H1 (cell line): ENCODE measurements at places on chromosomes 12 and 14.

GRCh38 chr12:49901026-49901425 is 2.7 kb downstream of the FAIM2 start:
- DNase-seq: no peak

DNA sequence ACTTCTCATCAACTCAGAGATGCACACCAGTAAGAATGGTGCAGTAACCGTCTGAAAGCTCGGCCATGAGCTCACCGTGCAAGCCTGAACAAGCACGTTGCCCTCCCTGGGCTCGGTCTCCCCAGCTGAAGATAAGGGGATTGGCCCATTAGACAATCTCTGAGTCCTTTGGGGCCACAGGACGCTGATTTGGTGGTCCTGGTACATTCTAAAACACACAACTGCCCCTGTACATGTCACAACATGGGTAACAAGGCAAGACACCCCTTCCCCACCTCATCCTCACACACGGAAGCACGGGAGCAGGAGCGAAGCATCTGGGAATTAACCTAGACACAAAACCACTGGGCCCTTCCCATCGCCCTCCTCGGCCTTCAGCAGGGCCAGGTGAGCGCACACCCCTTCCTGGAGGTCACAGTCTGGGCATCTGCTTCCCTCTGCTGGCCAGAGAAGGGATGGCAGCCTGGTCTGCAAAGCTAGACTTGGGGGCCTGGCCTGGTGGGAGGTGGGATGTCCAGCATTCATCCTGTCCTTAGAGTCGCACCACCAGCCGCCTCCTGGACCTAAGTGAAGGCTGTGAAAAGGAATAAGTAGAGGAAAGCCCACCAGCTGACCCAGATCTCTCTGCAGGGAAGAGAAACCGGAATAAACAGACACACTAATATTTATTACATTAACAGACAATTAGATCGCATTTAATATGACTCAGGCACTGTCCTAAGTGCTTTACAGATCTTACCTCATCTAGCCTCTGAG is 18.9 kb upstream of the SMUG1 start:
- DNase-seq: peak; percentile 99

DNA sequence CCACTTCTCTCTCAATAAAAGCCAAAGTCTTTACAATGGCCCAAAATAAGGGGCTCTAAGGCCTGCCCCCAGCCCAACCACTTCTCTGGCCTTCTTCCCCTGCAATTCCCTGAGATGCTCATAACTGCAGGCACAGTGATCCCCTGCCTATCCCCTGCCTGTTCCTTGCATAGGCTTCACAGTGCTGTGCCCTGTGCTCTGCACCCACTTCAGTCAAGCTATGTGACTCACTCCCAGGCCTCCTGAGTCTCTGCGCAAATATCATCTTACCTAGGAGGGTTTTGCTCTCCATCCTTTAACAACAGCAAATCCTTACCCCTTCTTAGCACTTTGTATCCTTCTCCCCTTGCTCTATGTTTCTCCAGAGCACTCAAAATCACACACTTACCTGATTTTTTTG is 242.2 kb downstream of the MSRB3 start:
- DNase-seq: no peak

GRCh38 chr12:10247436-10248058 is 34.9 kb downstream of the GABARAPL1 start:
- DNase-seq: no peak
